ENCODE measurements at places on chromosomes 1 and 21.

GRCh38 chr1:111486431-111486830 is 12.6 kb downstream of the C1orf162 start:
- DNase-seq, result no peak

DNA sequence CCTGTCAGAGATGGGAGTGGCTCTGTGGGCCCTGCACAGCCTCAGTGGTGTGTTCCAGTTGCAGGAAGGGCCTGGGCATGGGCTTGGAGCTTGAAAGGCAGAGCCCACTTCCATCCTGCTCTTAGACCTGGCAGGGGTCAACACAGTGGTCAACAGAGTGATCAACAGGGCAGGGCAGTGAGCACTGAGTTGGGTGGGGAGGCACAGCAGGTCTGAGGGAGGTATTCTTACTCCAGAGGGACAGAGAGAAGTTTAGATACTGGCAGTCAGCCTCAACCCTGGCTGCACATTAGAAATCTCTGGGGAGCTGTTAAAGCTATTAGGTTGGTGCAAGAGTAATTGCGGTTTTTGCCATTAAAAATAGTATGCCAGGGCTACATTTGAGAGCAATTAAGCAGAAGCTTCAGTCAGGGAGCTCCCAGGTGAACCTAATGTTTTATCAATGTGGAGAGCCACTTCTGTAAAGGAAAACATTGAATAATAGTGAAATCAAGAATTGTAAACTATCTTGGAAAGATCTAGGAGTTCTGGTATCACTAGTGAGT is 37.7 kb downstream of the SH3BGR start:
- no peak for DNase-seq

GRCh38 chr1:209622841-209623829 is 29.1 kb downstream of the LAMB3 start:
- DNase-seq, result no peak

GRCh38 chr1:100130552-100131077 is 2.1 kb downstream of the SASS6 start:
- DNase-seq, result no peak

GRCh38 chr1:107451715-107452114 is 310.9 kb downstream of the NTNG1 start:
- DNase-seq, result no peak

- no peak for DNase-seq
These were observed 1388.8 kb downstream of the AMY1C start for GRCh38 chr1:105138458-105138893.

Data from esophagus squamous epithelium (tissue), 5 donors.